Cardiac fibroblast (primary cell): ENCODE measurements at places on chromosomes 3 and 15.

- no peak for DNase-seq
Observed at GRCh38 chr15:36970522-36970921, 129.8 kb downstream of the MEIS2 start.

- DNase-seq = no peak
Observed at GRCh38 chr3:32148351-32148750, 41.9 kb downstream of the GPD1L start.

DNA sequence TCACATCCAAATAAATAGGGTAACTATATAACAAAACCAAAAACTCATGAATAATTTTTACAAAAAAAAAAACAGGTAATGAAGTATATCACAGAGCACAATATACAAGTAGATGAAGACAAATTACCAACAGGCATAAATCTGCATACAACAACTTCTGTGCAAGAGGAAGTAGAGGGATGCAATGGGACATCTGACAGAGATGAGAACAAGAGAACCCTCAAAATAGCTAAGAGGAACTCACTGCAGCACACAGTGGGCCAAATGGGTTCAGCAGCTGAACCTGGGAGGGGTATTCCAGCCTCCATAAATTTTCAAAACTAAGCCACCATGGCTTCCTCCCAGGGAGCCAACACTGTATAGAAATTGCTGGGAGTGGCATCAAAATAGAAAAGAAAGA, 9.6 kb upstream of the BTLA start:
- DNase-seq = no peak

DNA sequence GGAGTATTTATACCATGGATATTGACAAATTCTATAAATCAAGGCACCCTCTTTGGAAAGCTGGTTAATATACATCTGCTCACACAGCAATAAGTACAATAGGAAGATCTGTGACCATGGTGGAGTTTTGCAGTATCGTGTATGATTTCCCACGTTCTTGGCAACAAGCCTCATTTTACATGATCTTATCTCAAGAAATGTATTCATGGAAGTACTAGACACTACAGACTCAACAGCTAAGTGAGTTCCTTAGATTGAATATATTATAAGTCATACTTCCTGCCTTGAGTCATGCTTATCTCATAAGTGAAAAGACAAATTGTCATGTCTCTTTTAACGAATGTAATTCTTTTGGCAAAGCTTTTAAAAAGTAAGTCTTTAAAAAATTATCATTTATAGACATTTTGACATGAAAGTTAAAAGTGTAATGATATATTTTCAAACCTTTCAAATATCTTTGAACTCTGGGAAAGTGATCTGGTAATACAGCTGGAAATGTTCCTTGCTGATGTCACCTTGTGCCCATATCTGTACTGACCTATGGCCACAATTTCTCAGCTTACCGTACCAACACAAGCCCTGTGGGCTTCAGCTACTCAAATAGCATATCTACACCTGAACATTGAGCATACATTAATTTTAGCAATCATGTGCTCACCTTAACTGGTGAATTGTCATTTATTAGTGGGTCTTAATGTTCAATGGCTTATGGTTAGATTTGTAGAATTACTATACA, 130.3 kb upstream of the TMC3 start:
- DNase-seq = peak; percentile 66

- DNase-seq = no peak
Observed at GRCh38 chr3:25581335-25581734, 83.4 kb downstream of the TOP2B start.

DNA sequence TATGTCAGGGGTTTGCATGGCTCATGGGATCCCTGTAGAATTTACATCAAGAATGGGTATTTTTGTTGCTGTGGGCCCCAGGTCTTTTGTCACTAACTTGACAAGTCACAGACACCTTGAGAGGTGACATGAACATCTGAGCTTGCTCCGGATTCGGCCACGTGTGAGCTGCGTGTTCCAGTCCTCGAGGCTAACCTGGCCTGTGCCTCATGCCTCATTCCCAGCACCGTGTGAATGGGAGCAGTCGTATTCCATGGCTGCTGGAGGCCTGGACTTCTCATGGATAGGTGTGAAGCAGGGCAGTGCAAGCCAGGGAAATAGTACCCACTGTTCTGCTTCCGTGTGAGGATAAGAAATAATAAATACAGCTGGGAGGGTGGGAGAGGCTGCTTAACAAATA, 423.5 kb downstream of the OCA2 start:
- no peak for DNase-seq

DNA sequence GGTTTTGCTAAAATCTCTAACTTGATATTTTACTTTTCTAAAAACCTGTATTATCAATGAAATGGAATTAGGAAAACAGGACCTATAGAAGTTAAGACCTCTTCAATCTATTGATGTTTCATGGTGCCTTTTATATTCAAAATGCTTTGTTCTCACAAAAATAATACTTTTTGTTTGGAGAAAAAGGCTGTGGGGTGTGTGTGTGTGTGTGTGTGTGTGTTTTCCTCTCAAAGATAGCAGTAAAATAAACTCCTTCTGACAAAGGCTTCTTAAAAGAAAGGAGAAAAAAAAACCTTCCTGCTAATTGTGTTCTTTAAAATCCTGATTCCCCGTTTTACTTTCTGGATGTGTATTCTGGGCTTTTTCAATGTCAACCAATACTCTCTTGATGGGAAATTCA, 54.5 kb downstream of the RBM6 start:
- no peak for DNase-seq

GRCh38 chr15:99895956-99896311, 162.7 kb upstream of the LYSMD4 start:
- DNase-seq = no peak

- no peak for DNase-seq
Observed at GRCh38 chr15:89367485-89368451, 33.1 kb upstream of the POLG start.

- peak; percentile 59 for DNase-seq
Observed at GRCh38 chr3:127779747-127780146, 42.6 kb downstream of the MGLL start.
